ENCODE measurements at places on chromosomes 16 and 17. TPM values are rescaled to one million over a fixed set of nuclear protein-coding genes. Genes with fewer than 3 reads are reported as not detected.

The RHBDL1 gene
- total RNA-seq, result 5.9 TPM

The ZG16 gene
- not detected for total RNA-seq

The SDR42E2 gene
- total RNA-seq, result 1.5 TPM

The CLDN7 gene
- total RNA-seq, result 0.78 TPM

The ABCC12 gene
- not detected for total RNA-seq

The GRAP gene
- total RNA-seq, result 23.8 TPM

The P3H4 gene
- total RNA-seq, result 2.0 TPM

The PRR35 gene
- total RNA-seq, result not detected

The ZNF207 gene
- 259 TPM for total RNA-seq

The ADAM11 gene
- 0.08 TPM for total RNA-seq

The PKMYT1 gene
- not detected for total RNA-seq

The CPPED1 gene
- 8.7 TPM for total RNA-seq

The ABCA3 gene
- 8.3 TPM for total RNA-seq
